Stomach (tissue), 19 donors: ENCODE measurements at places on chromosomes 4 and X.

- DNase-seq = no peak
Measured at GRCh38 chr4:170476351-170476750, 386.6 kb upstream of the AADAT start.

GRCh38 chrX:109511113-109511512, 25.5 kb upstream of the NXT2 start:
- DNase-seq = no peak

DNA sequence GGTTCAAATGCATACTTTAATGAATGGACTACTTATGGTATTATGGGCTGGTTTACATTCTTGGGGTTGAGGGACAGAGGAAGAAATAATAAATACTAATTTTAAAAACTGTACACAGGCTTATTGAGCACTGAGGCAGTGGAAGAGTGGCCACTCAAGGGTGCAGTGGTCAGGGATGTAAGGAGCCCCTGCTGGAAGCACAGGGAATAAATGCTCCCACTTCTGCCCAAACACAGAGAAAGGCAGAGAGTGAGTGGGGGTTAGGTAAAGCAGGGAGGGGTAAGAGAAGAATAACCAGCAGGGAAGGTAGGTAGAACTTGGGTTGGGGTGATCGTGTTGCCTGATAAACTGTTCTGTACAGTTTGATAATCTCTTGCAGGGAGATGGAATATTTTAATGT, 60.0 kb downstream of the GAB1 start:
- no peak for DNase-seq

GRCh38 chr4:95531141-95531540, 17.6 kb downstream of the UNC5C start:
- no peak for DNase-seq

DNA sequence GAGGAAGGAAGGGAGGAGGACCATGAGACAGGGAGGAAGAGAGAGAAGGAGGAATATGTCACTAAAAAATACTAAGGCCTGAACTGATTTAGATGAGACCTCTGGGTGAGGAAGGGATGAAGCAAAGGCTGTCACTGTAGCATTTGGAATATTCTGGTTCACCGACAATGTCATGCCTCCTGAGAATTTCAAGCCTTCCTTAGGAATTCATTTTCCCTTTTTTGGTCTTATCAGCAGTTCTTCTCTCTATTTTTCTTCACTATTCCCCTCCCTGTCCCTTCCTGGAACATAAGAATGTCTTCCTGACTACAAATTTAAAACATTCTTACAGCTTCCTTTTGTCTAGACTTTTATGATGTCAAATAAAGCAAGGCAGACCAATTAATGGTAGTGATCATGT, 527.8 kb downstream of the INPP4B start:
- DNase-seq = no peak

- peak; percentile 47 for DNase-seq
Measured at GRCh38 chr4:20592663-20593062, 107.6 kb upstream of the PACRGL start.

DNA sequence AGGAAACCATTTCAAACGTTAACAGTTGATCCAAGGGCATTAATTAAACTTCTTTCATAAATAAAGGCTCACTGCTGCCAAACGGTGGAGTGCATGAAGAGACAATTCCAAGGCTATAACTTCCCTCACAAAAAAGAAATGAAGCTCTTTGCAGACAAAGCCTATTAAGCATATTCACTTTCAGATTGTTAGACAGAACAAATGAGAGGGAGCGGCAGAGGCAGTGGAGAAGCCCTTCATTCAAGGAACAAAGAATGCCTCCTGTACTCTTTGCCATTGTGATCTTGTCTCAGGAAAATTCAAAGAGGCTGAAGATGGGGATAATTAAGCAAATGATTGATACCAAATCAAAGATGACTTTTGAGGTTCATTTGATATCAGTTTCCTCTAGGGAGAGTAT, 370.5 kb upstream of the FAT1 start:
- no peak for DNase-seq

GRCh38 chrX:120692319-120692718, 62.5 kb upstream of the C1GALT1C1 start:
- no peak for DNase-seq

DNA sequence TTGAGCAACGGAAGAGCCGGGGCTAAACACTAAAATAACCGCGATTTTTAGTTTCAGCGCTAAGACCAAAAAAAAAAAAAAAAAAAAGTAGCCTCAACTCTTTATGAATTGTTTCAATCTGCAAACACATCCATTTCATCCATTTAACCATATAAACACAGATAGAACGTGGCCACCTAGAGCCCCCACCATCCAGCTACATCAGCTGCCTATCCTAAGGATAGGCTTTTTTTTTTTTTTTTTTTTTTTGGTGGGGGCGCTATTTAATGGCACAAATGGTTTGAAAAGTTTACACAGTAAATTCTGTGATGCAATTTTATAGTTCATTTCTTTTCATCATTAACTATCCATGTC, 492 bp upstream of the HDAC8 start:
- no peak for DNase-seq

DNA sequence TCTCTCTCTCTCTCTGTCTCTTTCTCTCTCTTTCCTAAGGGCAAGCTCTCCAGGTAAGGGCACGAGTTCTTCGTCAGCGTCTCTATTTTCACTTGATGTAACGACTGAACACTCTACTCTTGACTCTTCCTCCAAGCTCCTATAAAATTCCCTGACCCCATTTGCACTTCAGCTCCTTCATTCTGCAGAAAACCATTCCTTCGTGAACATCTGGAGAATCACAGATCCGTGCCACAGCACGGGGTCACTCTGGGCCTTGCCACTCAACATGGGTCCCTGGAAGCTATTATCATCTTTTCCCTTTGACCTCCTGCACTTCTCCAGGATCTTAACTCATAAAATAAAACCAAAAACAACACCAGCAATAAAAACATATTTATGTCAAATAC, 112.0 kb upstream of the LNX1 start:
- no peak for DNase-seq

- DNase-seq = no peak
Measured at GRCh38 chrX:31314921-31315320, 243.1 kb upstream of the FTHL17 start.

DNA sequence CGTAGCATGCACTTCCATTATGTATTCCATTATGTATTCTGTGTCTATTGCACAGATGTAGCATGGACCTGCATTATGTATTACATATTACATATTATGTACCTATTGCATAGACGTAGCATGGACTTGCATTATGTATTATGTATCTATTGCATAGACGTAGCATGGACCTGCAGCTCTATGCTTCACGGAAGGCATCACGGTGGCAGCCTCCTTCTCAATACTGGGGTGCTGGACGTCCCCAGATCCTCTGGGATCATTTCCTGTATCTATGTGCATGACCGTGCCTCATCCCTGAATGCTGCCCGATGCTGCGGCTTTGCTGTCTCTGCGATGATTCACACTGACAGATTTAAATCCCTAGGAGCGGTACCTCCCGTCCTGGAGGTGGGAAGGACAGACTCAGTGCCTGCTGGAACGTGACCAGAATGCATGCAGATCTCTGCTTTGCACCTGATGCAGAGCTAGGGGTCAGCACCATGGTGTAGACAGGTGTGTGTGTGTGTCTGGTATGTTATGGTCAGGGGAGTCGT, 317.5 kb downstream of the DHRSX start:
- DNase-seq = no peak

GRCh38 chrX:103776546-103776945, at the start of gene PLP1:
TSS of gene PLP1 (plus strand) at chrX:103776840. CDS start at chrX:103776996, 156 bp downstream.
- DNase-seq = no peak

- no peak for DNase-seq
Measured at GRCh38 chrX:63739885-63740284, 45.1 kb downstream of the ARHGEF9 start.

GRCh38 chr4:76904646-76905190, 6.8 kb upstream of the SOWAHB start:
- DNase-seq = no peak

GRCh38 chrX:122440832-122441231, 743.2 kb upstream of the GRIA3 start:
- DNase-seq = no peak

DNA sequence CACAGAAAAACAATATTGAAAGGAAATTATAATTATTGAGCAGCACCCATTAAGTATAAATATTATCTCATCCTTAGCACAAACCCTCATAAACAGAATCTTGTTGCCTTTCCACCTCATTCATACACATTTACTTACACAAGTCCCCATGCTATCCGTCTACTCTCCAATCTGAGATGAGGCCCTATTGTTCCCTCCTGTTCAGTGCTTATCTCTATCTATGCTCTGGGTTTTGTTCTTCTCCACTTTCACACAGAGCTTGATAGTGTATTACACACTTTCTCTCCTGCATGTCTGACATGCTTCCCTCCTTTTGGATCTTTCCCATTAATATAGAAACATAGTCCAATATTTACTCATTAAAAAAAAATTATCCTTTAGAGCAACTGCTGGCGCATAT, 238.2 kb upstream of the MAB21L2 start:
- DNase-seq = no peak

DNA sequence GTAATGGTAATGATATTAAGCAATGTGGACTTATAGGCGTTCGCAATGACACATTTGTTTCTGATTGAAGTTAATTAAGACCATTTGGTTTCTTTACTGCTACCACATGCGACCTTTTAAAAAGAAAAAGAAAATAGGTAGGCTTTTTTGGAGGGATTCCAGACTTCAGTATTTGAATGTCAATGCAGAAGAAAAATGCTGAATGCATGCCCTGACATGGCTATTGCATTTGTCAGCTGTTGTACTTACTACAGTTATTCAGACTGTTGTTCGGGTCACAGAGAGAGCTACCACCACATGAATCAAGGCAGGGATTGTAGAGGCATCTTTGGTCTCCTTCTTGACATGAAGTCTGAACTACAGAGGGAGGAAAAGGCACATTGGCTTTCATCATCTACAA, 163.7 kb downstream of the CORIN start:
- DNase-seq = no peak

DNA sequence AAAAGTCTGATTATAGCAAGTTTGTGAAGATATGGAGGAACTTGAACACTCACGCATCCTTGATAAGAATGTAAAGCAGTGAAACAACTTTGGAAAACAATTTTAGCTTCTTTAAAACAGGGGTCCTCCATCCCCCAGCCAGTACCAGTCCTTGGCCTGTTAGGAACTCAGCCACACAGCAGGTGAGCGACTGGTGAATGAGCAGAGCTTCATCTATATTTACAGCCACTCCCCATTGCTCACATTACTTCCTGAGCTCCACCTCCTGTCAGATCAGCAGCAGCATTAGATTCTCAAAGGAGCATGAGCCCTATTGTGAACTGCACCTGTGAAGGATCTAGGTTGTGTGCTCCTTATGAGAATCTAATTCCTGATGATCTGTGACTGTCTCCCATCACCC, 530.3 kb upstream of the PRKX start:
- DNase-seq = no peak

DNA sequence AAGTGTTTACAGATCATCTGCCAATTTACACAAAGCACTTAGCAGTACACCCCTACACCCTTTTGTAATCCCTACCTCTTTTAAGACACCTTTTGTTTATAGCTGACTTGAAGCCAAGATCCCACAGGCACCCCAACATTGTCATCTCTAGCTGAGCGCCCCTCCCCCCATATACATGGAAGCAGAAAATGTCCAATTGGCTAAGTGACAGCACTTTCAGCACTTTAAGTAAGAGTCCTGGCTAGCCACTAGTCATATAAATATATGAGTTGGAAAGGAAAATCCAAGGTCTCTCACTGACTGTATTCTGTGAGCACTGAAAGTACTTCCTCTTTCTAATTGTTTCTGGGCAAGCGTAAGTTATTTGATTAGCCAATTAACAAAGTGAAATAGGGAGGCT, 108.2 kb downstream of the NSUN7 start:
- DNase-seq = no peak

GRCh38 chr4:134948110-134948642, 746.6 kb upstream of the PABPC4L start:
- no peak for DNase-seq

DNA sequence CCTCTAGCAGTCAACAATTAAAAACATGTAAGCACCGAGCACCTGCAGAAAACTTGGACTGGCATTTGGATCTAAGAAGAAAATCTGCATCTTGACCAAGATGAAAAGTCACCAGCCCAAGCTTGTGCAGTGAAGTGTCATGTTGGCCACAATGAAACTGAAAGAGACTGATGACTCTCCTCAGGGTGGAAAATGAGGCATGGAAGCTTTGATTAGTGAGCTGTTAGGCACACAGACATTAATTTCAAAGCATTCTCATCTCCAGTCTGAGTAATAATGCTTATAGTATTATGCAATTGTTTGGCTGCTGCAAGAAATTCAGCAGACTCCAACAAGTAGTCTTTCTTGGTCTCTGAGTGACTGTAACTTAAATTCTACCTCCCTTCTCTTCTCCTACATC, 150.1 kb downstream of the AR start:
- no peak for DNase-seq

DNA sequence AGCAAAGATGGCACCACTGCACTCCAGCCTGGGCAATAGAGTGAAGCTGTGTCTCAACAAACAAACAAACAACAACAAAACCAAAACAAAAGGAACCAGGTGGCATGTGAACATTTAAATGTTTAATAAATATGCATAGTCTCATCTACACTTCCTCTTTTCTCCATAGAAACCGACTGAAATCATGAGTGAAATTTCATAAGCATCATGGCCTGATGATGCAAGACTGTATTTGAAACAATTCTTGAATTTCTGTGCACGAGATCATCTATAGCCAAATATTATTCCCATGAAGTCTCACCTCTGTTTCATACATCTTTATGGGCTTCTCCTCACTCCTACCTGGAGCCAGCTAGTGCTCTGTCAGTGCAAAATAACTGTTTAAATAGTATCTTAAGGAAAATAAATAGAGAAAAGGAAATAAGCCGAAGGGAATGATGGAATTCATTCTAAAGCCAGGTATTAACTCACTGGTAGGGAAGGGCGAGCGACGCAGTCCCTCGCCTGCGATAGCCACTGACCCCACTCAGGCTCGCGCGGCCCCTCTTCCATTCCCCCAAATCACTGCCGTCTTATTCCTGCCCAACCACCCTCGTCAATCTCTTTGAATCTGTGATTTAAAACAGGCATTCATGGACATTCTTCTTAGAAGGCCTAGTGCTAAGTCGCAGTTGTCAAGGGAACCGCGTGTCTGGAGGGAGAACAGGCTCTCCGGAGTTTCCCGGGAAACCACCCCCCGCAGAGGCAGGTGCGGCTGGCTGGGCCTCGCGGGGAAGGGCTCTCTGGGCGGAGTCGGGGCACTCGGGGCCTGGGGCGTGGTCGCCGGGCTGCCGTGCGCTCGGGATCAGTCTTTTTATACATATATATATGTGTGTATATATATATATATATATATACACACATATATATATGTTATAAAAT, 52.4 kb upstream of the TRIM2 start:
- peak; percentile 95 for DNase-seq

DNA sequence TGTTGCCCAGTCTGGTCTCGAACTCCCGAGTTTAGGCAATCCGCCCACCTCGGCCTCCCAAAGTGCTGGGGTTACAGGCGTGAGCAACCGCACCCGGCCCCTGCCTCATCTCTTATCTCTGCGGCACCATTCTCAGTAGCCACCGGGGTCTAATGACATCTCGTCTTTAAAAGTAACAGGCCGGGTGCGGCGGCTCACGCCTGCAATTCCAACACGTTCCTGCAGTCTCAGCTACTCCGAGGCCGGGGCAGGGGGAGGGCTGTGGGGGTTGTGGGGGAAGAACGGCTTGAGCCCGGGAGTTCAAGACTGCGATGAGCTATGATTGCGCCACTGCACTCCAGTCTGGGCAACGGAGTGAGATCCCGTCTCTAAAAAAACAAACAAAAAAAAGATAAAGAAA, 28.8 kb downstream of the ING2 start:
- no peak for DNase-seq

GRCh38 chr4:45183905-45184304, 457.5 kb upstream of the GNPDA2 start:
- no peak for DNase-seq
